Heart right ventricle (tissue), 16 donors: ENCODE measurements at places on chromosomes 16 and 17. TPM values are rescaled to one million over a fixed set of nuclear protein-coding genes. Genes with fewer than 3 reads are reported as not detected.

- H3K27ac ChIP-seq: no peak overlapping the region
- H3K27me3 ChIP-seq: no peaks in the 10 kb centered on the region
- H3K36me3 ChIP-seq: no peaks in the 10 kb centered on the region
- peak overlapping the region; percentile 46 for H3K4me3 ChIP-seq
These were observed 5.9 kb downstream of the UBALD2 start for GRCh38 chr17:76270770-76271668.

The CTRB2 gene
- polyA plus RNA-seq: not detected

The NXPH3 gene
- polyA plus RNA-seq: 5.9 TPM

- no peaks in the 10 kb centered on the region for H3K4me1 ChIP-seq
- no peak overlapping the region for H3K27ac ChIP-seq
- H3K27me3 ChIP-seq: no peaks in the 10 kb centered on the region
These were observed 12.0 kb downstream of the CDK12 start for GRCh38 chr17:39473310-39473709.

DNA sequence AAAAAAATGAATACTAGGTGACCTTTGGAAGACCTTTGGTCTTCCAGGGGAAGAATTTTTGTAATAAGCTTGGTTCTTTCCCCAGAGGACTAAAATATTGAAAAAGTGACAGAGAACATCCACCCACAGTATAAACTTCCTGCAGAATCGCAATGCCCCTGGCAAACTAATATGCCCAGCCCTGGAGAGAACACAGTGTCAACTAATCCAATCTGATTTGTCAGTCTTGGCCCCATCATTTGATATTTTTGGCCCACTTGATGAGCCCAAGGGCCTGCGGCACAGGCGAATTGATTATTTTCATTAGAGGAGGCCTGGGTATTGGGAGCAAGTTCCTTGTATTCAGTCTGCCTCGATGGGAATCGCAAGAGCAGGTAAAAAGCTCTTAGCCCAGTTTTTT, 98.4 kb downstream of the MAP2K6 start:
- no peak overlapping the region for H3K27ac ChIP-seq
- H3K36me3 ChIP-seq: no peaks in the 10 kb centered on the region
- no peaks in the 10 kb centered on the region for H3K27me3 ChIP-seq
- H3K4me3 ChIP-seq: no peak overlapping the region
- H3K4me1 ChIP-seq: no peaks in the 10 kb centered on the region

The RILP gene
- polyA plus RNA-seq: 47.5 TPM

- no peaks in the 10 kb centered on the region for H3K36me3 ChIP-seq
- peaks cover 82% of the 10 kb centered on the region for H3K4me1 ChIP-seq
- H3K27ac ChIP-seq: peak overlapping the region; percentile 99
- H3K4me3 ChIP-seq: peak overlapping the region; percentile 60
- DNase-seq: no peak
- no peaks in the 10 kb centered on the region for H3K27me3 ChIP-seq
These were observed 1.2 kb upstream of the WIPI1 start for GRCh38 chr17:68458260-68459036.

The TNFAIP1 gene
- 15.1 TPM for polyA plus RNA-seq

DNA sequence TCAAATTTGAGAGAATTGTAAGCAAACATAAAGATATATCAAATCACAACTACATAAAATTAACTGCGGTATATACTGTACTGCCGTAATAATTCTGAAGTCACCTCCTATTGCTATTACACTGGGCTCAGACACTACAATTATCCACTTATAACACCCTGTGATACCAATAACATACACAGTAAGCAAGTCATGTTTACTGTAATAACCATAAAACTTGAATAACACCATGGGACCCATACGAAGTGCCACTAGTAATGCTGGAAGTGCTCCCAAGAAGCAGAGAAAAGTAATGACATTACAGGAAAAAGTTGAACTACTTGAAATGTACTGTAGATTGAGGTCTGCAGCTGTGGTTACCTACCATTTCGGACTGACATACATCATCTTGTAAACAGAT, 24.0 kb downstream of the CMC2 start:
- no peak overlapping the region for H3K27ac ChIP-seq
- H3K27me3 ChIP-seq: no peaks in the 10 kb centered on the region
- no peak for DNase-seq
- H3K36me3 ChIP-seq: no peaks in the 10 kb centered on the region
- H3K4me3 ChIP-seq: no peak overlapping the region
- peaks cover 17% of the 10 kb centered on the region for H3K4me1 ChIP-seq

GRCh38 chr16:56961851-56962281, at the start of gene CETP:
CETP (plus strand) TSS chr16:56961950; CDS start chr16:56961980, 30 bp downstream.
- H3K4me3 ChIP-seq: no peak within 1 kb of the TSS
- H3K27me3 ChIP-seq: no peaks in the 10 kb centered on the region
- H3K36me3 ChIP-seq: no peaks in the 10 kb centered on the region
- H3K27ac ChIP-seq: peak within 1 kb of the TSS; percentile 77

The KCNH4 gene
- 0.29 TPM for polyA plus RNA-seq

The CHST4 gene
- not detected for polyA plus RNA-seq

The SBK1 gene
- polyA plus RNA-seq: 2.9 TPM

The QPRT gene
- polyA plus RNA-seq: 3.8 TPM

The SHISA9 gene
- polyA plus RNA-seq: 0.07 TPM

The GCGR gene
- polyA plus RNA-seq: not detected

GRCh38 chr17:49698005-49698404, 9.8 kb downstream of the SLC35B1 start:
- no peak for DNase-seq
- H3K36me3 ChIP-seq: peaks cover 31% of the 10 kb centered on the region

The KRTAP4-1 gene
- not detected for polyA plus RNA-seq

- H3K4me1 ChIP-seq: no peaks in the 10 kb centered on the region
- no peaks in the 10 kb centered on the region for H3K36me3 ChIP-seq
- H3K27ac ChIP-seq: no peak overlapping the region
- H3K27me3 ChIP-seq: peaks cover 48% of the 10 kb centered on the region
- DNase-seq: peak; percentile 59
These were observed 17.6 kb upstream of the SSTR5 start for GRCh38 chr16:1054660-1055556.

DNA sequence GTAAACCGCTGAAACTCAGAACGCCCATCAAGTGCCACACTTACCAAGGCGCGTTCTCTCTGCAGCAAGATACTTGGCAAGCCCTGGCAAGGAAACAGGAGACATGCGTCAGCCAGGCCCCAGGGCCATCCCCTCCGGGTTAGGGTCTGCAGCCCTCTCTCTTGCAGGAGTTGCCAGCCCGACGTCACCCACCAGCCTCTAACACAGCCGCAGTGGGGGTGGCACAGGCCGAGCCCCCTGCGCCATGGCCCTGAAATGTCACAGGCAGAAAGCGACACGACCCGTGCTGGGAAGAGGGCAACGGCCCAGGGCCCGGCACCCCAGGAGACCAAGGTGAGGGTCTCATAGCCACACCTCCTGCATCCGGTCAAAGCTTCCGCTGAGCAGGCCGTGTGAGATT, 21.9 kb downstream of the ELAC2 start:
- no peaks in the 10 kb centered on the region for H3K4me1 ChIP-seq
- no peaks in the 10 kb centered on the region for H3K27me3 ChIP-seq
- H3K4me3 ChIP-seq: no peak overlapping the region
- no peak overlapping the region for H3K27ac ChIP-seq

DNA sequence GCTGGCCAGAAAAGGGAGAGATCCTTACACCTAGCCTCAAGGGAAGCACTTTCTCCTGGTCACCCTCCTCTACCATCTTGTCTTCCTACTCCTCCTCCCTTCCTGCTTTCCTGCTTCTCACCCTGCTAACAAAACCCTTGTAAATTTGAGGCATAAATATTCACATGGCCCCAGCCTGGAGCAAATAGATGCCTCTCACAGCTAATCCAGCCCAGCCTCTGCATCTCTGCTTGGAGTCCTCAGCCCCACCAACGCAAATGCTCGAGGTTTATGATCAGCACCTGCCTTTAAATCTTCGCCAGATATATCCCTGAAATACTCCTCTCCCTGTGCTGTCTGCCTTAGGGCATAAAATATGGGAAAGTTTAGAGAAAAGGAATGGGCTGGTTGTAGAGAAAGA, 205.2 kb upstream of the CDH5 start:
- no peaks in the 10 kb centered on the region for H3K4me1 ChIP-seq
- DNase-seq: no peak
- H3K4me3 ChIP-seq: no peak overlapping the region
- peaks cover 22% of the 10 kb centered on the region for H3K27me3 ChIP-seq
- no peaks in the 10 kb centered on the region for H3K36me3 ChIP-seq
- H3K27ac ChIP-seq: no peak overlapping the region

- no peak overlapping the region for H3K27ac ChIP-seq
- H3K27me3 ChIP-seq: no peaks in the 10 kb centered on the region
- DNase-seq: no peak
- H3K4me1 ChIP-seq: peaks cover 32% of the 10 kb centered on the region
- no peak overlapping the region for H3K4me3 ChIP-seq
These were observed 14.4 kb downstream of the SNN start for GRCh38 chr16:11682655-11683096.

The CCNF gene
- 0.93 TPM for polyA plus RNA-seq

DNA sequence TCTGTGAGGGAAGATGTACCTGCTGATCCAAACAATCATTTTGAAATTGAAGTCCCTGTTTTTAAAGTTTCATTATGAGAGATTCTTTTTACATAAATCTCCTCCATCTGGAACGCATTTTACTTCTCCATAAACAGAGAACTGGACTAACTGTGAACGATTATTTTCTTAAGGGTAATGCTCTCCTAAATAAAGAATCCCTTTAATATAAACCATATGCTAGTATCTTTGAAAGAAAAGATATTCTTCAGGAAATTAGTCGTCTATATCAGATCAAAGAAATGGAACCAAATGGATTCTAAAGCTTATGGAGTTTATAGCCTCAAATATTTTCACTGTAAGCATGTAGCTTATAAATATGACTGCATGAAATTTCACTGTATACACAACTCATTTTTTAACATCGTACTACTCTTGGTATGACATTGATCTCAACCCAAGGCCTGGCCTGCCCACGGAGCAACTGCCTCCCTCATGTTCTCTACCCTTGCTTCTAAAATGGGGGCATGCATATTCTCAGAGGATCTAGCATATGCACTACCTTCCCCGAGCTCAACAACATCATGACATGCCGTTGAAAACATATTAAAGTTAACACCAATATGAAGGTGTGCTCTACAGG, 66.4 kb downstream of the MYH10 start:
- no peak overlapping the region for H3K4me3 ChIP-seq
- no peak overlapping the region for H3K27ac ChIP-seq
- H3K27me3 ChIP-seq: no peaks in the 10 kb centered on the region

GRCh38 chr17:51763058-51763457, 395.5 kb downstream of the CA10 start:
- no peaks in the 10 kb centered on the region for H3K4me1 ChIP-seq
- H3K36me3 ChIP-seq: no peaks in the 10 kb centered on the region
- no peak for DNase-seq
- H3K27ac ChIP-seq: no peak overlapping the region
- H3K27me3 ChIP-seq: peaks cover 17% of the 10 kb centered on the region

The CCL8 gene
- not detected for polyA plus RNA-seq

DNA sequence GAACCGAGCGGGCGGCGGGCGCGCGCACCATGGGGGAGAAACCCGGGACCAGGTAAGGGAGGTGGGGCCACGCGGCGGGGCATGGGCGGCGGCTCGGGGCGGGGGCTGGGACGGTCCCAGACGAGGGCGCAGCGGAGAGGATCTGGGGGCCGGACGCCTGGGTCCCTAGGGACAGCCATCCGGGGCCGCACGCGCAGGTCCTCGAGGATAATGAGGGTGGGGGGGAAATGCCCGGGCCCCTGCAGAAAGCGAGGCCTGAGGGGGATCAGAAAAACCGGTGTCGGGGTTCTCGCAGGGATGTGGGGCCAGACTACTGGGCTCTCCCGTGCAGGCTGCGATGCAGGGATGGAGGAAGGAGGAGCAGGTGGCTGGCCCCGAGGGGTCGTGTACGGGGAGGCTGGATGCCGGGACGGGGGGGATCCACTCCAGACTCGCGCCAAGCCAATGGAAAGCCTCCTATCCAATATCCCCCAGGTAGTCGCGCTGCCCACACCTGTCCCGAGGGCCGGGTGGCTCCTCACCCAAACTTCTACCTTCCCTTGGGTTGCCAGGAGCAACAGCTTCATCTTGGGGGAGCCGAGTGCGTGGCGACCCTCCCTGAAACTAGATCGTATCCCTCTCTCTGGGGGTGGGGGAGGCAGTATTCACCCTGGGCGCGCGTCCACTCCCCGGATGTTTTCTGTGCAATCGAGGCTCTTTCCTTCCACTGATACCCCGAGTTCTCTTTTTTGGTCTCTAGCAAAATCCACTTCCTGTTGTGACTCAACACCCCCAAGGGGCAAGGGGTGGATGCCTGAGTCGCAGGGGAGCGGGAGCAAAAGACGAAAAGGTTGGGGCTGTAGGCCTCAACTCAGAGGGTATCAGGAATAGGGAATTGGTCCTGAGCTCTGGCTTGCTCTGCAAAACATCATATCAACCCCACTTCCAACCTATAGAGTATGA, 532 bp downstream of the ARRB2 start:
- H3K36me3 ChIP-seq: no peaks in the 10 kb centered on the region
- no peaks in the 10 kb centered on the region for H3K27me3 ChIP-seq
- H3K4me1 ChIP-seq: peaks cover 51% of the 10 kb centered on the region
- no peak overlapping the region for H3K27ac ChIP-seq

DNA sequence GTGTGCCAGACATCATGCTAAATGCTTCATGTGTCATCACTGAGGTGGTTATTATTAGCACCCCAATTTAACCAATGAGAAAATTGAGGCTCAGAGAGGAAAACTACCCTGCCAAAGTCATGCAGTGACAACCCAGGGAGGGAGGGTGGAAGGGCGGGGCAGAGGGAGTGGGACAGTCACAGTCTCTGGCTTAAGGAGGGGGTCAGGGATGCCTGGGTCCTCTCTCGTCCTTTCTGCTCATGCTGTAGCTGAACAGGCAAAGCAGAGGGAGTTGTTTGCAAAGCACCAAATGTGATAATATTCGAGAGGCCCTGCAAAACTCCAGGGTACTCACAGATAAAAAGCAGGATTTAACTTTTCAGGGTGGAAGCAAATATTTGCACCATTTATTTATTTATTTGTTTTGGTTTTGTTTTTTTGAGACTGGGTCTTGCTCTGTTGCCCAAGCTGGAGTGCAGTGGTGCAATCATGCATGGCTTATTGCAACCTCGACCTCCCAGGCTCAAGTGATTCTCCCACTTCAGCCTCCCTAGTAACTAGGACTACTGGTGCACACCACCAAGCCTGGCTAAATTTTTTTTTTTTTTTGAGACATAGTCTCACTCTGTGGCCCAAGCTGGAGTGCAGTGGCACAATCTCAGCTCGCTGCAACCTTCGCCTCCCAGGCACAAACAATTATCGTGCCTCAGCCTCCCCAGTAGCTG, 47.9 kb upstream of the NKD1 start:
- DNase-seq: no peak
- H3K4me1 ChIP-seq: no peaks in the 10 kb centered on the region
- no peak overlapping the region for H3K27ac ChIP-seq
- no peaks in the 10 kb centered on the region for H3K36me3 ChIP-seq
- no peaks in the 10 kb centered on the region for H3K27me3 ChIP-seq

- no peaks in the 10 kb centered on the region for H3K36me3 ChIP-seq
- DNase-seq: no peak
- H3K4me1 ChIP-seq: no peaks in the 10 kb centered on the region
- H3K27me3 ChIP-seq: no peaks in the 10 kb centered on the region
- no peak overlapping the region for H3K4me3 ChIP-seq
These were observed 34.7 kb downstream of the ADCY7 start for GRCh38 chr16:50300942-50301625.
